ENCODE measurements at places on chromosomes 4 and X.
A peak's percentile ranks its signal among the peaks of the same experiment; 100 is the strongest.

GRCh38 chr4:103405415-103405814, 207.3 kb upstream of the CENPE start:
- no peak for DNase-seq

GRCh38 chr4:3713817-3714641, 52.2 kb upstream of the ADRA2C start:
- no peak for DNase-seq

- no peak for DNase-seq
Measured at GRCh38 chrX:31508338-31508737, 436.5 kb upstream of the FTHL17 start.

DNA sequence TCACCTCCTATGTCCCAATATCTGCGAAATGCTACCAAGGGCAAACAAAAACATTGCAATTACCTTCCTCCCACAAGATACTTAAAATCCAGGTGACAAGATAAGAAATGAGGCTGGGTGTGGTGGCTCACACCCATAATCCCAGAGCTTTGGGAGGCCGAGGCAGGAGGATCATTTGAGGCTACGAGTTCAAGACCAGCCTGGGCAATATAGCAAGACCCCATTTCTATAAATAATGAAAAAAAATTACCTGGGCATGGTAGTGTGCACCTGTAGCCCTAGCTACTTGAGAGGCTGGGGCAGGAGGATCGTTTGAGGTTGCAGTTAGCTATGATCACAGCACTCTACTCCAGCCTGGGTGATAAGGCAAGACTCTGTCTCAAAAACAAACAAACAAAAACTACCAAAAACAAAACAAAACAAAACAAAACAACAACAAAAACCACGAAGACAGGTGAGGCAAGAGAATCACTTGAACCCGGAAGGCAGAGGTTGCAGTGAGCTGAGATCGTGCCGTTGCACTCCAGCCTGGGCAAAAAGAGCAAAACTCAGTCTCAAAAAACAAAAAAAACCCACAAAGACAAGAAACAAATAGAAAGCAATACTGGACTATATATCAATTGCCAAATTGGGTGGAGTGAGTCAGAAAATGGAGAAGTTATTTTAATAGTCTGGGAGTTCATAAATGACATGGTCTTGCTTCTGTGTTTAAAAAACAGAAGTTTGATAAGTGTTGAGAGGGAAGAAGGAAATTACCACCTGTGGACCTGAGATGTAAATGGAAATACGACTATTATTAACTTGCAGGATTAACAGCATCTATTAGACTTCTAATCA, 176.5 kb downstream of the FBXW7 start:
- no peak for DNase-seq

DNA sequence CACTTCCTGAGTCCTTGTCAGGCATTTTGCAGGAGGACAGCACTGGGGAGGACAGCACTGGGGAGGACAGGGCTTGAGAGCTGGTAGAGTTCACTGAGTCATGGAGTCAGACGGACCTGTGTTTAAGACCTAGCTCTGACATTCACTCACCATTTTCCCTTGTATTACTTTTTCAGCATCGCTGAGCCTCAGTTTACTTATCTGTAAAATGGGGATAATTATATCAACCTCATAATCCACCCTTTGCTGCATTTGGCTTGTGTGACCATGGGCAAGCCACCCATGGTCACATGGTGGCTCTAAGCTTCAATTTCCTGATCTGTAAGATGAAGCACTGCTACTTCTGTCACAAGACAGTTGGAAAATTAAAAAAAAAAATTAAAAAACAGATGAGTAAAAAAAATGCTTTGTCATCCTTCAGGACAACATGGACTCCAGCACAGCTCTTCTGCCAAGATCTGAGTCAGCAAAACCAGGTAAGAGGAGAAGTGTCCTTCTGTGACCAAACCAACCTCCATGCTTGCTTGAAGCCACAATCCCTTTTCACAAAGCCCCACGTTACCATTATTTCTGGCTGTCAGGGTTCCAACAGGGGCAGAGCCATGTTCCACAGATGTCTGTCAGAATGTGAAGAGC, 275.5 kb downstream of the RAB28 start:
- DNase-seq, result no peak

DNA sequence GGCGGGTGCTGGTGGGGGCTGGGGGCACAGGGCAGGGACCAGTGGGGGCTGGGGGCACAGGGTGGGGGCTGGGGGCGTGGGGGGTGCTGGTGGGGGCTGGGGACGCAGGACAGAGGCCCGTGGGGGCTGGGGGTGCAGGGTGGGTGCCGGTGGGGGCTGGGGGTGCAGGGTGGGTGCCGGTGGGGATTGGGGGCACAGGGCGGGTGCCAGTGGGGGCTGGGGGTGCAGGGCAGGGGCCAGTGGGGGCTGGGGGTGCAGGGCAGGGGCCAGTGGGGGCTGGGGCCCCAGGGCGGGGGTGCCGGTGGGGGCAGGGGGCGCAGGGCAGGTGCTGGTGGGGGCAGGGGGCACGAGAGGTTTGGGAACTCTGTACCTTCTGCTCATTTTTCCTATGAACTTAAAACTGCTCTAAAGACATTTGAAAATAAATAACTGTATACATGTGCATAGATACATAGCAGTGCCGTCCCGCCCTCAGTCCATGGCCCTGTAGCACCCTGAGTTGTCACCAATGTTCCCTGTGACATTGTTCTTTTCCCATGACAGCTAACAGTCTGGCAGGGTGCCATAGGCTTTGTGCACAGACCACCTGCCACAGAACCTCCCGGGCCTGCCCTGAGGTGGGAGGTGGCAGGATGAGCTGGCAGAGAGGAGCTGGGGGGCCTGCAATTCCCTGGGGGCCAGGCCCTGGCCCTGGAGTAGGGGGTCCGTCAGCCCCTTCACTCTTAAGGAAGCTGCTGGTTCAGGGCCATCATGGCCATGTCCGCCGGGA, 35.6 kb upstream of the ADRA2C start:
- DNase-seq, result no peak

DNA sequence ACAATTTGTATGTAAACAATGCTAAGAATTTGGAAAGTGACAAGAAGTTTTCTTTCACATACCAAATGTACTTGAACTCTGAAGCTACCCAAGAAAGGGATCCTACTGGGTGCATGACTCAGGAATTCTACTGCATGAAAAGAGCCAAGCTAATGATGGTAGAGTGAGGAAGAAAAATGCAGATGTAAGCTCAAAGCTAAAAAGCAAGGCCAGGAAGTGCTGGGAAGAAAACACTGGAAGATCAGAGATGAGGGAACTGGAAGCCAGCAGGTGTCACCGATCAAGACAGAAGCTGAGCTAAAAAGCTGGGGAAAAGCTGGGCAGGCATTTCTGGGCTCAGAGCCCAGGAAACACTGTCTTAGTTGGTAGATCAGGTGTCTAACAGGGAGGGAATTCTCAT, 449.1 kb downstream of the NKX6-1 start:
- DNase-seq, result no peak

DNA sequence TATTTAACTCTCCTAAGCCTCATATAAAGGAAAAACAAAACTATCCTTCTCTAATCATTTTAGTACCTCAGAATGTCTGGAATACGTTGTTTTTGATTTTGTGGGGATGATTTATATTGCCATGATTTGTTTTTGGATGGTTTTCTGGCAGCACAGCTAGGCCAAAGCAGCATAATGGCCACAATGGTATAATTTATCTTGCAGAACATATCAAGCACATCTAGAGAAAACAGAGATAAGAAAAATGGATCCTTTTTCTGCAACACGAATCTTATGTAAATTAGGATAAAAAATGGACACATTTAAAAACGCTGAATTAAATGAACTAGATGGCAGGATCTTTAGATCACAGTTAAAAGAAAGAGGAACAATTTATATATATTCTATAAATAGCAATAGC, 269.9 kb upstream of the FAT4 start:
- DNase-seq, result no peak

DNA sequence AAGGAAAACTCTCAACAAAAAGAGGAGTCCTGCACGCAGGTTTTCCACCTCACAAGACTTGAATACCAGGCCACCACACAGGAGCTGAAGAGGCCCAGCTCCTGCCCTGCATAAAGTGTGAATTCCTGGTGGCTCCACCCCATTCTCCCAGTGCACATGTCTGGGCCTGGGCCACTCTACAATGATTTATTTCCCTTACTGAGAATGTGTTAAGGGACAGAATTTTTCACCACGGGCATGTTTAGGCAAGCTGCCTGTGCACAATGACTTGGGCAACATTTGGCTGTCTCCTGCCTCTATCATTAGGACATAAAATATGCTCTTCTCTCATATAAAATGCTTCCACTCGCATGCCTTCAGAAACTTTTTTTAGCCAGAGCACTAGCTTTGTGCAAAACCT, 197.1 kb downstream of the SLC7A11 start:
- DNase-seq, result no peak

DNA sequence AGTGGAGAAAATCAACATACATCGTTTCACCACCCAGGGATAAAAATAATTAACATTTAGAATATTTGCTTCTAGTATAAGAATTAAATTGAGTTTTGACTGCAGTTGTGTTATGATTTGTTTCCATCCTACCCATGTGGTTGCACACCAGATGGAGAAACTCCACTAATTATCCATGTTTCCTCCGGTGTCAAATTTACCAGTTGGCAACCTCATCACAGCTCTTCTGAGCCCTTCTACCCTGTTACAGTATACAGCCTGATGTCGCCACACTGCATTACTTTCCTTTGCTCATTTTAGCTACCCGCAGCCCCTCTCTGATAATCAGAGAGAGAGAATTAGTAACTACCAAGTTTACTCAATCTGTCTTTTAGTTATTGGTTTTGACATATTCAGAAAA, 411.2 kb downstream of the DTHD1 start:
- no peak for DNase-seq

- DNase-seq, result peak; percentile 64
Measured at GRCh38 chrX:129905787-129906580, at the start of gene UTP14A. Gene UTP14A (plus strand): TSS chrX:129906164. CDS start chrX:129906211, 47 bp downstream.

DNA sequence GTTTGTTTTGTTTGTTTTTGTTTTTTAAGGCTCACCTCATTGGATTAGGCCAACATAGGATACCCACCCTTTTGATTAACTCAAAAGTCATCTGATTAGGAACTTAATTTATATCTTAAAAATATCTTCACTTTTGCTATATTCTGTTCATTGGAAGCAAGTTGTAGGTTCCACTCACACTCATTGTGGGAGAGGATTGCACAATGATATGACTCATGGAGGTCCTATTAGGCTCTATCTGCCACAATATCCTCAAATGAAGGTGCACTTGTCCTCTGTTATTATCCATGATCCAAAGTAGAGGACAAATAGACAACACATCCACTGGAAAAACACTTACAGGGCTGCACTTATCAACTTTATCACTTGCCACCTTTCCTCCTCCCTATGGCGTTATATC, 60.5 kb upstream of the ADAMTS3 start:
- no peak for DNase-seq

- DNase-seq, result no peak
Measured at GRCh38 chr4:304969-305680, at the start of gene ZNF732. Gene ZNF732 (minus strand): TSS chr4:305474. CDS start chr4:305310, 164 bp downstream.

DNA sequence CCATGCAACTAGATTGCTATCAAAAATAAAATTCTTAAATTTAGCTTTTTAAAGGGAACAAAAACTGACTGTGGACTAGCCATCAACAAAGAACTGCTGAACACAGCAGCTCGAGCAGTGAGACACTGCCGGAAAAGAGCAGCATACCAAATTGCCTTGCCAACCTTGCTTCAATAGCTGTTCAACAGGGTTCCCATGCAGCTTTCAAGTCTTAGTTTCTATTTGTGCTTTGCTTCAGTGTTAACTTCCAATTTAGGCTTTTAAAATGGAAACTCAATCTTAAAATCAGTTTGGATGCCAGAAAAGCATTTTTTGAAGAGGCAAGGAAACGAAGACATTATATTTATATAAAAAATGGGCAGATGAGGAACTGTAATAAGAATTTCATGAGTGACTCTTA, 463.4 kb upstream of the MAGEB18 start:
- no peak for DNase-seq

- no peak for DNase-seq
Measured at GRCh38 chr4:113358784-113359183, 309.3 kb downstream of the ANK2 start.

- DNase-seq, result no peak
Measured at GRCh38 chr4:82706349-82707000, 92.1 kb downstream of the SCD5 start.

DNA sequence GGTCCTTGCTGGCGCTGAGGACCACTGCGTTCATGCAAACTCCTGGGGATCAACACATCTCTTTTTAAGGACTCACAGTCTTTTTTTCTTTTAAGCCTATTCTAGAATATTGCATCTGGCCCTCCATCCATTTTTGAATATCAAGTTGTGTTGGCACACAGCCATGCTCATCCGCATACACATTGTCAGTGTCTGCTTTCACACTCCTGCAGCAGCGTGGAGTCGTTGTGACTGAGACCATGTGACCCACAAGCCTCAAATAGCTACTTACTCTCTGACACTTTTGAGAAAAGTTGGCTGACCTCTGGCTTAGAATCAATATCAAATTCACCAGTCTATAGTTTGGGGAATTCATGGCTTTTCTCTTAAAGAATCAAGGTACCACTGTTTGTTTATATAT, 191.8 kb upstream of the S100G start:
- no peak for DNase-seq

- DNase-seq, result no peak
Measured at GRCh38 chr4:169987327-169988228, 38.6 kb downstream of the MFAP3L start.

DNA sequence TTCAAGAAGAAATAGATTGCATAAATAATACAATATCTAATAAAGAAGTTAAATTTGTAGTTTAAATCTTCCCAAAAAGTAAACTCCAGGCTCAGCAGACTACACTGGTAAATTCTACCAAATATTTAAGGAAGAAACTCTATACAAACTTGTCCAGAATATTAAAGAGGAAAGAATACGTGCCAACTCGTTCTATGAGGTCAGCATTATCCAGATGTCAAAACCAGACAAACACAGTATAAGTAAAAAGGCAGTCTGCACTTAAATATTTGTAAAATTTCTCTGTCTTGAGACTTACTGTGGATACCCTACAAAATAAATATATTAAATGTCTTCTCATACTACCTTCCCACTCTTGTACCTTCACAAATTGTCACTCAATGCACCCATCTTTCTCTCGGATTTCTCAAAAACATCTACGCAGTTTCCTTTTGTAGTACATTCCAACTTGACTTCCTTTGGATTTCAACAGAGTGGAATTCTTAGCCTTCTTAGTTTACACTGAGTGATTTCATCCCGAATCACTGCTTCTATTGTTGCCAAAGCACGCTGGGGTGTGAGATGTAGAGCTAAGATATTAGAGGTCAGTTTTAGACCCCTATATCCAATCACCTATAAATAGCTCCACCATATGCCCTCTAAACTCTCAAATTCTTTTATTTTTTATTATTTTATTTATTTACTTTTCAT, 71.6 kb upstream of the MAB21L2 start:
- no peak for DNase-seq

DNA sequence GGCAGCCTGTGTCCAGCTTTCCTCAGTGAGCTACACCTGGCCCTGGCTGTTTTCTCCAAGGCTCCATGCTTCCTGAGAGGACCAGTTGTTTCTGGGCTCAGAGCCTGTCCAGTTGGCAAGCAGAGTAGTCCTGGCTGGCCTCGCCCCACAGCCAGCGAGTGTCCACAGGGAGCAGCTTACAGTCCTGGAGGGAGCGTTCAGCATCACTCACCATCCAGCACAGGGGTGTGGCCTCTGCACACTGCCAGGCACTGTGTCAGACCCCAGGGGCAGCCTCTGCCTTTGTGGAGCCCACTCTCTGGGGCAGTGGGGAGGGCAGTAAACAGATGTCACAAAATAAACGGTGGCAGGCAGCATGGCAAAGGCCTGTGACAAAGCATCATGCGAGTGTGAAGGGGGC, 23.9 kb downstream of the EVC start:
- DNase-seq, result no peak
